ENCODE measurements at places on chromosomes 16 and 17.

DNA sequence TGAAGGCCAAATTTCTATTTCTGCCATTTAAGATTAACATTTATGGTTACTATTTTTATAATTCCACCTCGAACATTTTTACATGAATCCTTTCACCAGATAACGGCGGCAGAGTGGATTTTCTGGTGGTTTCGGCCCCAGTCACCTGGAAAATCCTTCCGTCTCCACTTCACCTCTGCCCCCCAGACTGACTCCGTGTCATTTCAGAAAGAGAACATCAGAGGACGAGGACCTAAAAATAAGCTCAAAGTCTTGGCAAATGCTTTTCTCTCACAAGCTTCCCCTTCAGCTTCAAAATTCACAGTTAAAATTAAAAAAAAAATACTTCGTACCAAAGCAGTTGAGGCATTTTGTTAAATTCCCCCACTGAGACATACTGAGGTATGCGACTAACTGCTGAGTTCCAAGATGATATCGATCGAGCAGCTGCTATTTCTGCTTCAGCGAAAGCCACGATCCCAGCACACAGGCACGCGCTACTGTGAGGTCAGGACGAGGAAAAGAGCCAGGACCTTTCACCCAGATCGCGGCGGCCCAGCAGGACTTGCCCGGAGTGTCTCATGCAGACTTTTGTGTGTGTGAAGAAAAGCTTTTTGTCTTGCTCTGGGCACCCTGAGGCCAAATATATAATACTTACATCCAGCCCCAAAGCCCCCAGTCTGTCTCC, 36.8 kb downstream of the ASPA start:
- DNase-seq = peak; percentile 52

- peak; percentile 70 for DNase-seq
Measured at GRCh38 chr16:12096828-12097522, 120.4 kb downstream of the SNX29 start.

DNA sequence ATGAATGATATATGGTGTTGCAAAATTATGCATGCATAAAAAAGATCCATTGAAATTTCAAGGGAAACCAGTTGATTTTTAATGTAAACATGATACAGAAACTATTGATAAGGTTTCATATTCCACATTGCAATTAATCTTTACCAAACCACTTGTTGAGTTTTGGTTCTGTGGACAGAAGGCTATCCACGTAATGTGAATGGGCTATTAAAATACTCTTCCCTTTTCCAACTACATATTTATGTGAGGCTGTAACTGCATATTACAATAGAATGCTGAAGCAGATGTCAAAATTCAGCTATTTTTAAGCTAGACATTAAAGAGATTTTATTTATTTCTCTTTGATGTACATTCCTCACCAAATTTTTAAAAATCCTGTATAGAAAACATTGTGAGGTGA, 33.7 kb upstream of the VPS4A start:
- no peak for DNase-seq

DNA sequence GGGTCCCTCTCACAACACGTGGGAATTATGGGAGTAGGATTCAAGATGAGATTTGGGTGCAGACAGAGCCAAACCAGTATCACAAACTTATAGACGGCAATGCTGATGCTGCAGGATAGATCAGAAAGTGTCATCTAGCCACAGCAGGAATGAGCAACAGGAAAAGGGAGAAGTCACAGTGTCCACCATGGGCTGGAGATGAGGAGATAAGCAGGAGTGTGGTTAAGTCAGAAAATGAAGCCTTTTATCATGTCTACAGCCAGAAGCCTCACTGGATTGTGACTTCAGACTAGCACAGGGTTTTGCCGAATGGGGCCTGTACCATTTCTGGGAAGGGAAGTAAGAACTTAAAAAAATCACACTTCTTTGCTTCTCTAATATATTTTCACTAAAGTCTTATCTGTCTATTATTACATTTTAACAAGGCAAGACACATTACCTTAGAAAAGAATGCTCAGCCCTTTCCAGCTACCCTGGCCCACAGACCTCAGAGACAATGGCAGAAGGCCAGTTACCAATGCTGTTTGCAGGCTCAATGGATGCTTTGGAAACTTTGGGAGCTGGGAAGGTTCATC, 490.2 kb upstream of the SALL1 start:
- no peak for DNase-seq

- DNase-seq = peak; percentile 49
Measured at GRCh38 chr16:67244387-67245185, 2.7 kb downstream of the FHOD1 start.

DNA sequence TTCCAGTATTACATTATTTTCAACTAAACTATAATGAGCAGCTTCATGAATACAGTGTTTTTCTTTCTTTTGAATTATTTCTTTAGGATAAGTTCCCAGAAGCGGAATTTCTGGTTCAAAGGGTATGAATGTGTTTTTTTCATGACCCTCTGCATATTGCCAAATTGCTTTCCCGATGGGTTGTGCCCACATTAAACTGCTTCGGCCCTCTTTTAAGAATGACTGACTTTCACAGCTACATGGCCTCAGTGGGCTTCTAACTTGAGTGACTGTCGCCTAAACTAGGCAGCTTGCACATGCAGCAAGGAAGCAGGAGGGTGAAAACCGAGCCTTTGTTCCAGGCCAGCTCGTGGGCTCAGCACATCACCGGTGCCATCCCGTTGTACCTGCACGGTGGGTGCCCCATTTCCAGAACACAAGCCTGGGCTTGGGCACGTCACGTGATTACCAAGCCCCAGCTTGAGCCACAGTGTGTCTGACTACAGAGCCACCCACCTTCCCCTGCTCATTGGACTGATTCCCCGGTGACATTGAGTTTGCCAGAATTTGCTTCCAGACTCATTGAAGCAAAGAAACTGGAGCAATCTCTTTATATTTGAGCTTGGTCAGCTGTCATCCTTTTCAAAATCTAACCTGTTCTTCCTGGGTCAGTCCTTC, 112.8 kb downstream of the CLEC16A start:
- DNase-seq = no peak

DNA sequence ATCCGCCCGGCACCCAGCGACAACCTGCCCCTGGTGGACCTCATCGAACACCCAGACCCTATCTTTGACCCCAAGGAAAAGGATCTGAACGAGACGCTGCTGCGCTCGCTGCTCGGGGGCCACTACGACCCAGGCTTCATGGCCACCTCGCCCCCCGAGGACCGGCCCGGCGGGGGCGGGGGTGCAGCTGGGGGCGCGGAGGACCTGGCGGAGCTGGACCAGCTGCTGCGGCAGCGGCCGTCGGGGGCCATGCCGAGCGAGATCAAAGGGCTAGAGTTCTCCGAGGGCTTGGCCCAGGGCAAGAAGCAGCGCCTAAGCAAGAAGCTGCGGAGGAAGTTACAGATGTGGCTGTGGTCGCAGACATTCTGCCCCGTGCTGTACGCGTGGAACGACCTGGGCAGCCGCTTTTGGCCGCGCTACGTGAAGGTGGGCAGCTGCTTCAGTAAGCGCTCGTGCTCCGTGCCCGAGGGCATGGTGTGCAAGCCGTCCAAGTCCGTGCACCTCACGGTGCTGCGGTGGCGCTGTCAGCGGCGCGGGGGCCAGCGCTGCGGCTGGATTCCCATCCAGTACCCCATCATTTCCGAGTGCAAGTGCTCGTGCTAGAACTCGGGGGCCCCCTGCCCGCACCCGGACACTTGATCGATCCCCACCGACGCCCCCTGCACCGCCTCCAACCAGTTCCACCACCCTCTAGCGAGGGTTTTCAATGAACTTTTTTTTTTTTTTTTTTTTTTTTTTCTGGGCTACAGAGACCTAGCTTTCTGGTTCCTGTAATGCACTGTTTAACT, 1.0 kb downstream of the NOG start:
- peak; percentile 50 for DNase-seq

- DNase-seq = peak; percentile 87
Measured at GRCh38 chr17:27609611-27610303, 21.2 kb upstream of the LGALS9 start.

GRCh38 chr17:27489045-27489715, 32.9 kb downstream of the KSR1 start:
- DNase-seq = no peak

- DNase-seq = peak; percentile 88
Measured at GRCh38 chr17:79838522-79839274, 542 bp downstream of the CBX4 start.

GRCh38 chr17:82696916-82697807, 1.3 kb downstream of the RAB40B start:
- DNase-seq = peak; percentile 72

DNA sequence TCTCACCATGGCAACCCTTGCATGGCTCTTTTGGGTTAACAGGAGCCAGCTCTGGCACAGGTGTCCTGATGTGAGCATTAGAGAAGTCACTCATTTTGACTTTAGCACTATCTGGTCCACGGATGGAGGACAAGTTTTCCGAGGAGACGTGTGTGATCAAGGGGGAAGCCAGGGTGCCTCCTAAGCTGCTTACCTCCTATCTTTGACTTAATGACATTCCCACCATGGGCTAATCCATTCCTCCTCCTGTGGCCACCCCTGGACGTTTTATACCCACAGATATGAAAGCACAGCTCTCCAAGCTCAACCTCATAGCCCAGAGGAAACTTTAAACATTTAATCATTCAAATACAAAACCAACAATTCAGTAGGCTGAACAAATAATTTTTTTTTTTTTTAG, 18.8 kb downstream of the MPP2 start:
- no peak for DNase-seq

- DNase-seq = peak; percentile 95
Measured at GRCh38 chr17:78378225-78379130, at the start of gene PGS1. Gene PGS1 (plus strand): TSS chr17:78378649. CDS start chr17:78378666, 17 bp downstream.

DNA sequence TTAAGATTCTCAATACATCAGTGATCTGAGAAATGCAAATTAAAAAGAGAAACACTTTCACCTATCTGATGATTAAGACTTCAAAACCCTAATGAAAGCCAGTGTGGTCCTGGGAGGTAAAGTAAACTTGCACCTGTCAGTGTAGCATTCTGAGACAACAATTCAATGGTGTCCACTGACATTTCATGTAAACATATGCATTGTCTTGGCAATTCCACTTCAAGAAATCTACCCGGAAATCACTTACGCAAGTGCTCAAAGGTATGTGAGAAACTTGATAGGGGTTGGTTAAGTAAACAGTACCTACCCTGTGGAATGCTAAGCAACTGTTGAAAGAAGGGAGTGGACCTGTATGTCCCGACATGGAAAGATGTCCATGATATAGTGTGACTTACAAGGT, 2.1 kb downstream of the ST6GALNAC1 start:
- DNase-seq = peak; percentile 73

GRCh38 chr17:50892101-50892776, 26.1 kb upstream of the TOB1 start:
- DNase-seq = no peak

- no peak for DNase-seq
Measured at GRCh38 chr16:18783430-18784341, 6.4 kb downstream of the RPS15A start.

DNA sequence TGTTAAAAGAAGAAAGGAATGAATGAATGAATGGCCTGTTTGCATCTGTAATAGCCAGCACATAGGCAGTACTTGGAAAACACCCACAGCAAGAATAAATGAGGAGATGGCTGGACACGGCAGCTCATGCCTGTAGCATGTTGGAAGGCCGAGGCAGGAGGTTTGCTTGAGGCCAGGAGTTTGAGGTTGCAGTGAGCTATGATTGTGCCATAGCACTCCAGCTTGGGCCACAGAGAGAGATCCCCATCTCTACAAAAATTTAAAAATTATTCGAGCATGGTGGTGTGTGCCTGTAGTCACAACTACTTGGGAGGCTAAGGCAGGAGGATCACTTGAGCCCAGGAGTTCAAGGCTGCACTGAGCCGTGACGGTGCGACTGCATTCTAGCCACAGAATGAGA, 12.5 kb downstream of the IL4R start:
- no peak for DNase-seq

DNA sequence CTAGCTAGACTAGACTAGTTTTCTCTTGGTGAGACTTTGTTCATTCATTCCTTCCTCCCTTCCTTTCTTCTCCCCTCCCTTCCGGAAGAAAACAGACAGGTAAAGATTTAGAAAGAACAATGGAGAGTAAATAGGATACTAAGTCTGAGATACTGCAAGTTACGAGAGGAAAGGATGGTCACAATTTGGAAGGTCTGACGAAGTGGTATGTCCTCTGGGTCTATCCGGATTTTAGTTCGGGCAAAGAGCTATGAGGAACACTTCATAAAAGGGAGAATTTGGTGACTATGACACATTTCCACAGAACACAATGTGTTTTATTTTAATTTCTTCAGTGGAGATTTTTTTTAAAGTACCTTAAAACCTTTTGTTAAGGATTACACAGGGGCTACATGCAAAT, 107.7 kb downstream of the BRIP1 start:
- no peak for DNase-seq

- no peak for DNase-seq
Measured at GRCh38 chr17:81543339-81543675, 8.8 kb downstream of the FAAP100 start.

GRCh38 chr17:39118674-39119419, 32.6 kb downstream of the PLXDC1 start:
- no peak for DNase-seq

GRCh38 chr17:48814504-48814903, 2.5 kb downstream of the TTLL6 start:
- no peak for DNase-seq

DNA sequence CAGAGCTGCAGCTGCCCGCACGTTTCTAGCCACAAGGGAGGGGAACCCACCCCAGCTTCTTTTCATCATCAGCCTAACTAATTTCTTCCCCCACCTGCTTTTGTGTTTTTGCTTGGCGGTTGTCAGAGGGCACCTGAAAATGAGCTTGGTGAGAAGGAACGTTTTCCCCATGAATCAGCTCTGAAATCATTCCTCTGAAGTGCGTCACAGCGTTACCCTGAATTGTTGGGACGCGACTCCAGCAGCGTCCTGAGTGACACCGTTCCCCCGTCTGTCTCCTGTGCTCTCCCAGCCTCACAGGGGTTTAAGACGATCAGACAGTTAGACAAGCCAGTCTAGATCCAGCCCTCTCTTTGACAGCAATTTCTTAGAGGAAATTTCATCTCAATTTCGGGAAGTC, 722.9 kb upstream of the EEF2KMT start:
- DNase-seq = no peak

- DNase-seq = no peak
Measured at GRCh38 chr16:63287401-63287800, 1251.2 kb upstream of the CDH8 start.

DNA sequence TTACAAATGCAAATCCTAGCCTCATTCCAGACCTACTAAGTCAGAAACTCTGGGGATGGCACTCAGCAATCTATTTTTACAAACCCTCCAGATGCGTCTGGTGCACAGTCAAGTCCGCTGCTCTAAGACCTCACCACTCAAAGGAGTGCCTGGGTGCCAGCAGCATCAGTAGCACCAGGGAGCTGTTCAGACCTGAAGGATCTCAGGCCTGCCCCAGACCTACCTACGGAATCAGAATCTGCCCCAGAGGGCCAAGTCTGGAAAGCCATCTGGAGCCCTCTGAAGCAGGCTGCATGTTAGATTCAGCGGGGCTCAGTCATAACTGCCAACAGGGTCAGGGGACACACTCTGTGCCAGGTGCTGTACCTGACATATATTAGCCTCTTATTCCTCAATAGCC, 17.6 kb downstream of the MEOX1 start:
- DNase-seq = no peak

Data from kidney (tissue), 22 donors.